ENCODE measurements at places on chromosomes 7 and 10.

GRCh38 chr7:154990964-154991540 lies 11.9 kb downstream of the PAXIP1 start:
- no peak for DNase-seq

- no peak for DNase-seq
Measured at GRCh38 chr7:41449694-41450093, 253.2 kb downstream of the INHBA start.

GRCh38 chr10:7580520-7580919 lies 86.2 kb downstream of the ITIH5 start:
- no peak for DNase-seq

DNA sequence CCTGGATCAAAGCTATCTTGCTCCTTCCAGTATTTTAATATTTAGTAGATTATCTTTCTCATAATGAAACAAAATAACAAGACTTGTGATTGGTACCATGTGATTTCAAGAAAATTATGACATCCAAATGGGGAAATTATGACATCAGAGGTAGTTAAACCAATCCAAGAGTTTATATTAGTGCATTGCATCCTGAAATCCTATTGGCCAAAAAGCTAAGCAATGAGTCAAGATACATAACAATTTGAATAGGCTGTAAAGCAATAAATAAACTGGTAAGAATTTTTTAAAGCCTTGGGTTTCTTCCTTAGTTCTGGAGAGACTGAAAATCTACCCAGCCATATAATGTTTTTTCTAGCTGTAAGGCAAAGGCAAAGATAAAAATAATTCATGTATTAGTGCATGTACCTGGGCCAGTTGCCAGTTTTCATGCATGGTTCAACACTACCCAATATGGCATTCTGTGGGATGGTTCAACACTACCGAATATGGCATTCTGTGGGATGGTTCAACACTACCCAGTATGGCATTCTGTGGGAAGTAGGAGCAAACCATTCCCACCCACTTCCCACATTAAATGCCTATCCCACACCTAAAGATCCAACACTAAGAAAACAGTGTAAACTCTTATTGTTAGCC lies at the start of gene RNF148:
Gene RNF148, minus strand, starts transcription at position 51 of the 639 bp plus-strand sequence. CDS start 172 bp downstream, outside the sequence.
- DNase-seq, result no peak

- no peak for DNase-seq
Measured at GRCh38 chr7:27113991-27114769, 11.7 kb upstream of the HOXA2 start.

DNA sequence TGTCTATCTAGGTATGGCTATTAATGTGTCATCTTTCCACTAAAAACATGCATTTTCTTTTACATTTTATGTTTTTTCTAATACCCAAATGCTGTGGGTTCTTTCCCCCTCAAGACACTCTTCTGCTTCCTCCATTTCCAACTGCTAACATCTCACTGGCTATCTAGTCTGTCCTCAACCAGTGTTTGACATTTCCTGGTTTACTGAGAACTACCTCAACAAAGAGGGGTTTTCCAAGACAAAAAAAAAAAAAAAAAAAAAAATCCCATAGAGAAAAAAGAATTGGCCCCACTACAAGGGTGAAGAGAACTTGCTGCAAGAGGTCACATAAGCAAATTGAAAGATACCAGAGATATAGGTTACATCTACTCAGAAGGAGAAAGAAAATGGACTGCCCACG lies 359.7 kb downstream of the CRPPA start:
- no peak for DNase-seq

DNA sequence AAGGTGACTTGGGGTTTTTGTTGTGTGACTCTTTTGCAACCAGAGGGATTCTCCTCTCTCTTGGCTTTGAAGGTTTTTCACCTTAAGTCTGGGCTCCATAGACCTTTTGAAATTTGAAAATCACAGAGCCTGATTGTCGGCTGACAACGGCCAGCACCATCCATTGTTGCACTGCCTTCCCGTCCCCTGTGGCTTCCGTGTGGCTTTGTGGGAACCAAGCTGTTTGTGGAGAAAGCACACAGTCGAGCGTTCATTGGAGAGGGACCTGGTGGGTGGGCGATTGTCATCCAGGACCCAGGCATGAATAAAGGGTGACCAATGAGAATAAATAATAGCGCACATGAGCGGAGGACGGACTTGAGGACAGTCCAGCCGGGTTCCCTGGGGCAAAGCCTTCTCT lies 7.4 kb upstream of the RAMP3 start:
- DNase-seq, result no peak

DNA sequence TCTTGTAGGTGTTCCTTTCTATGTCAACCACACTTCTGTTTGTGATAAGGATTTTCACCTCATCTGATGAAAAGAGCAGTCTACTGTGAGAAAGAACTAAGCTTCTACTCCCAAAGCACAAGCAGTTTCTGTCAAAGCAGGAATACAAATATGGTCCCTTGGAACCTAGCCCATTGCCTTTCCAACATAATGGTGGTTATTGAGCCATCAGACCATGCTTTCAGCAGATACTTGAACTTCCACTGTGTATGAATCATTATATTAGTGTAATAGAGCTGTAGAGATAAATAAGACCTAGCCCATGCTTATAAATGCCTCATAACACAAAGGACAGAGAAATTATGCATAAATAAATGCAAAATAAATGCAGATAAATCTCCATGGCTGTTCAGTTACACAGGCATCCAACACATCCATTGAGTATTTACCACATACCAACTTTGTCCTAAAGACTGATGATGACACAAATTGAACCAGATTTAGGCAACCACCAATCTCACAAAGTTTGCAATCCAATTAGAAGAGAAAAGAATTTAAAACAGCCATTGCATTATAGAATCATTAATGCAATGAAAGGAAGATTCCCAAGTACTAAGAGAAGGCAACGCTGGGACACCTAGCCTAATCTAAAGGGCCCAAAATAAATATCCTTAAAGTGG lies 729.4 kb upstream of the C7orf33 start:
- DNase-seq, result no peak

DNA sequence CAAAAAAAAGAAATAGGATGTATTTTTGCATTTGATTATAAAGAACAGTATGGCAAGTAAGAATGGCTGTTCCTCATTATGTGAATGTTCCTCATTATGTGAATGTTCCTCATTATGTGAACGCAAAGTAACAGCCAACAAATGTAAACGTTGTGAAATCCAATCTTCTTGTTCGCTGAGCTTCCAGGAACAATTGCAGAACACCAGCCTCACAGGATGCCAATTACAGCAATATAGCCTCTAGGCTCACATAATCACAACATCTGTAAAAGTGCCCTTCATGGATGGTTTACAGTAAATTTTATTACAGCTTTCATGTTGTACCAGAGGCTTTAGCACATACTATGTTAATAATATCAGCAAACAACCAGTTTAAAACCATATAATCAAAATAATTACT lies 71.6 kb downstream of the THSD7A start:
- DNase-seq, result no peak

- no peak for DNase-seq
Measured at GRCh38 chr10:59127991-59128390, 48.5 kb upstream of the PHYHIPL start.

- DNase-seq, result no peak
Measured at GRCh38 chr7:93350338-93350737, 118.2 kb downstream of the VPS50 start.

DNA sequence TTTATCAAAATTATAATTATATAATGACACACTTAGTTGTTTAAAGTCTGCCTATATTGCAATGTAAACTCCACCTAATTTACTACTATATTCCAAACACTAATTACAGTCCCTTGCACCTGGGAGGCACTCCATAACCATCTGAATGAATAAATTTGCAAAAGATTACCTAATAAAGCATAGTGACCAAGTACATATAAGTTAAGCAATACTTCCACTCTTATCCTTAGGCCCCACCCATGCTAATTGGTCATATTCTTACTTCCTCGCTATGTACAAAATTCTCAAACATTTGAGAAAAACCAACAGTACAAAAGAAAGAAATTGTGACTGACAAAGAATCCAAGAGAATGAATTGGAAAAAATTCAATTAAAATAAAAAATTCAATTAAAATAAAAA lies 65.3 kb downstream of the ZFAND4 start:
- DNase-seq, result no peak

- DNase-seq, result no peak
Measured at GRCh38 chr10:132451506-132452215, 54.7 kb downstream of the PWWP2B start.

GRCh38 chr10:114653926-114654325 lies 4.1 kb downstream of the ABLIM1 start:
- no peak for DNase-seq

Data from stimulated activated CD4-positive, alpha-beta T cell treated with anti-CD3 and anti-CD28 coated beads, TNF-alpha, amount 100 ng/mL, for 1 hour (primary cell).